Cardiac septum (tissue), 1 donor: ENCODE measurements at places on chromosomes 2 and 18. TPM values are rescaled to one million over a fixed set of nuclear protein-coding genes. Genes with fewer than 3 reads are reported as not detected.

DNA sequence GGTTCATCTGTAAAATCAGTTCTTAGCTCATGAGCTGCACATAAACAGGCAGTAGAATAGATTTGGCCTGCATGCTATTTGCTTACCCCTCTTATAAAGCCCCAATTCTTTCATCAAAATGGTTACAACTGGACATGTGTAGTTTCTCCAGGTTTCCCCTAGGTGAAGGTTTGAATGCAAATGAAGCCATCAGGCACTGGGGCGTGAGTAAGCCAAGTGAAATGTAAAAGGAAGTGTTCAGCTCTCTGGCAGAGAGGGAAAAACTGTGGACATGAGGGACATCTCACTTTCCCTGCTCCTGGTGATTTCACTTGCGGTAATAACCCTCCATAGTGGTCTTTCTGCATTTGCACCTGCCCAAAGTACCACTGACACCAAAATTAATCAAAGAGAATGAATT, 1402.3 kb upstream of the LRRTM1 start:
- no peak for DNase-seq

Gene KRTCAP3
- total RNA-seq: not detected

DNA sequence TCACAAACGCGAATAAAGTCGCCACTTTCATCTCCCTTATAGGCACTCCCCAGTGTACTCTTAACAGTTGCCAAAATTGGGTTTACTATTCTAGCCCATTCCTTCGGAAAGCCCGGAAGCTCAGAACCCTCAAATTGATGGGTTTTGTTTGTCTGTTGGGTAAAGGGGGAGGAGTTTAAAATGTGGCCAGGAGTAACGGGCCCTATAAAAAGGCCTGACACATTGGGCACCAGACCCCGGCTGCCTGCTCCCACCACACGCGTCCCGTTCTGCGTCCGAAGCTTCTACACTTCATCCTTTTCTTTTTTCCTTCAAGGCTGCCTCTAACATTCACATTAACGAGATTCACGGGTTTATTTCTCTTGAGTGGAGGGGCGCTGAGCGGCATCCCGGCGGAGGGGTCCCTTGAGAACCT, 837 bp downstream of the NHEJ1 start:
- no peak for DNase-seq

Gene MYO3B
- total RNA-seq: 0.05 TPM

Gene SPDYA
- 0.92 TPM for total RNA-seq

DNA sequence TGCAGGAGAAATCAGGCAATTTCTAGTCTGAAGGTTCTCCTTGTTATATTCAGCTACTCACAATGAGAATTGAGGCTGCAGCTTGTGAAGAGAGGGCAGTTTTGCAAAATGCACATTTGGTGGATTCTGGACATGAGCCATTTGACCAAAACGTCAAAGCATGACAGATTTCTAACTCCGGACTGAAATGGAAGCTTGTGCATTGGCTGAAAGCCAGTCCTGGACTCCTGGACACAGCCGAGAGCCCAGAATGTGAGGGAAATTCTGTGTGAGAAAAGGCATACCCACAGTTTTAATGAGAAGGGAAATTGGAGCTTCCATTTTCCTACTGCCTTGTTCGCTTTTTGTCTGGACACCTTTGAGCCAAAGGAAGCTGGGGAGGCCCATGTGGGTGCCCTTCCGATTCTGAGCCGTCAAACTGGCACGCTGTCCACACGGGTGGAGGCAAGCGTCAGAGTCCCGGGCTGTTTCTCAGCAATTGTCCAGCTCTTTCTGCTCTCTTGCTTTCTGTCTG, 23.7 kb upstream of the ROCK2 start:
- DNase-seq: no peak

- no peak for DNase-seq
These were observed 210.6 kb downstream of the BABAM2 start for GRCh38 chr2:28101123-28101522.

DNA sequence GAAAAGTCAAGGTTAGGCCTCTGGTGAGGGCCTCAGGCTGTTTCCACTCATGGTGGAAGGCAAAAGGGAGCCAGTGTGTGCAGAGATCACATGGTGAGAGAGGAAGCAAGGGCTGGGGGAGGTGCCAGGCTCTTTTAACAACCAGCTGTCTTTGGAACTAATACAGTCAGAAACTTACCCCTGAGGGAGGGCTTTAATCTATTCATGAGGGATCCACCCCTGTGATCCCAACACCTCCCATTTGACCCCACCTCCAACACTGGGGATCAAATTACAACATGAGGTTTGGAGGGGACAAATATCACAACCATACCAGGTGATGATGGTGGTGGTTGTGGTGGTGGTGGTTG, 10.9 kb downstream of the POLI start:
- no peak for DNase-seq

DNA sequence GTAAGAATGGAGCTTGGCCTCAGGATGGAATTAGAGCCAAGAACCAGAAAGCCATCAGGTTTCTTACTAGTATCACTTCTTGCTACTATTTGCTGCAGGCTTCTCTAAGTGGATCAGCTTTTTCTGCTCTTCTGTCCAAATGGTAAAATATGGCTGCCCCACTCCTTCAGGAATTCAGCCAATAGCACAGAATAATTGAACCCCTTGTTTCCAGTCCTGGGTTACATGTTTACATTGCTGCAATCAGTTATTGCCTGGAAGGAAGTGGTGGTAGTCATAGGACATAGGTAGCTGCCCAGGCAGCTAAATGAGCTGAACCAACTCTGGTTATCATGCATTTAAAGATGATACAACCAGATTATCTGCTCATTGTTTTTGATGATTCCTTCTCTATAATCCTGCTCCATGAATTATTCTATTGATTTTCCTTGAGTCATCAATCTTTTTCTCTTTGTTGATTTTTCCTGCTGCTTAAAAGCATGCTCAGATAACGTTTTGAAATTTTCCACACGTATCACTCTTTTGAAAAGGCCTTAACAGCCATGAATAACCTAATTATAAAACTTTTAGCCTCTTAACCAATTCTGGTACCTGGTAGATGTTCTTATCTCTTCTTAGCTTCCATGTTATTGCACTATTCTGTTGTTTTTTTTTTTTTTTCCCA, 12.6 kb downstream of the AGPS start:
- no peak for DNase-seq

DNA sequence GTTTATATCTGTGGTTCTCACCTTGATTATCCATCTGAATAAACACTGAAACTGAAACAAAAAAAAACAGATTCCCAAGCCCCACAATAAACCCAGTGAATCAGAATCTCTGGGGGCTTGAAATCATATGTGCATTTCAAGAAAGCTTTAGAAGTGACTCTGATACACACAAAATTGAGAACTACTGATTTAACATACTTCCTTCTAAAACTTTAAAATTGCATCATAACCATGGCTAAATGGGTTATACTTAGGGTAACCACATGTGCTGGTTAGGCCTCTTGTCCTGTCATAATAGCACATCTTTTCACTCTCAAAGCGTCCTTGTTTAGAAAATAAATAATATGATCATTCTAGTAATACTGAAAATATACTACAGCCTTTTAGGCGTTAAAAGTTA, 100.9 kb downstream of the ATAD2B start:
- DNase-seq: no peak

GRCh38 chr2:124081154-124081716, 56.1 kb downstream of the CNTNAP5 start:
- no peak for DNase-seq

GRCh38 chr2:44093970-44094369, 74.7 kb upstream of the PPM1B start:
- DNase-seq: no peak

Gene TRABD2A
- 0.54 TPM for total RNA-seq

Gene AP1S3
- 0.19 TPM for total RNA-seq

Gene KIF1A
- 10.2 TPM for total RNA-seq

- no peak for DNase-seq
These were observed 4.4 kb upstream of the SERPINB5 start for GRCh38 chr18:63472380-63472779.

Gene ARHGAP15
- total RNA-seq: 6.8 TPM

Gene C2orf15
- not detected for total RNA-seq

GRCh38 chr2:143680885-143681405, 551.7 kb downstream of the ARHGAP15 start:
- no peak for DNase-seq

Gene KLHL29
- 1.6 TPM for total RNA-seq

Gene MLPH
- 15.7 TPM for total RNA-seq

GRCh38 chr2:54083445-54083844, 32.0 kb upstream of the ACYP2 start:
- DNase-seq: no peak

Gene CCBE1
- 0.05 TPM for total RNA-seq

Gene TOGARAM2
- total RNA-seq: 0.48 TPM

DNA sequence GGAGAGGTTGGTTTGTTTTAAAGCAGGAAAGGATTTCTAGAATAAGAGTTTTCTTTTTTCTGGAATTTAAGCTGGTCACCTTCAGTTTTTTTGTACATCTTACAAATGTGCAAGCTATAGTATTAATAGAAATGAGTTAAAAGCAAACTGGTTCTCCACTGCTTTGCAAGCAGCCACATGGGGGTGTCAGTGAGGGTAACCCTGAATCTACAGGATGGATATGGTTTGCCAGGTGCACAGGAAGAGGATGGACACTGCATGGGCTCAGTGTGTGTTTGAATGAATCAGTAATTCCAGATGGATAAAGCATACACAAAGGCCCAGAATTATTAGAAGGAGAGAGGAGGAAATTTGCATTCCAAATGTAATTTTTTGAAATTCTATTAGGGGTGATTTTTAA, 89.0 kb downstream of the MAPRE2 start:
- DNase-seq: no peak

Gene C1GALT1C1L
- 0.48 TPM for total RNA-seq

Gene SPHKAP
- 61.2 TPM for total RNA-seq
